ENCODE measurements at places on chromosomes 16 and 17.

DNA sequence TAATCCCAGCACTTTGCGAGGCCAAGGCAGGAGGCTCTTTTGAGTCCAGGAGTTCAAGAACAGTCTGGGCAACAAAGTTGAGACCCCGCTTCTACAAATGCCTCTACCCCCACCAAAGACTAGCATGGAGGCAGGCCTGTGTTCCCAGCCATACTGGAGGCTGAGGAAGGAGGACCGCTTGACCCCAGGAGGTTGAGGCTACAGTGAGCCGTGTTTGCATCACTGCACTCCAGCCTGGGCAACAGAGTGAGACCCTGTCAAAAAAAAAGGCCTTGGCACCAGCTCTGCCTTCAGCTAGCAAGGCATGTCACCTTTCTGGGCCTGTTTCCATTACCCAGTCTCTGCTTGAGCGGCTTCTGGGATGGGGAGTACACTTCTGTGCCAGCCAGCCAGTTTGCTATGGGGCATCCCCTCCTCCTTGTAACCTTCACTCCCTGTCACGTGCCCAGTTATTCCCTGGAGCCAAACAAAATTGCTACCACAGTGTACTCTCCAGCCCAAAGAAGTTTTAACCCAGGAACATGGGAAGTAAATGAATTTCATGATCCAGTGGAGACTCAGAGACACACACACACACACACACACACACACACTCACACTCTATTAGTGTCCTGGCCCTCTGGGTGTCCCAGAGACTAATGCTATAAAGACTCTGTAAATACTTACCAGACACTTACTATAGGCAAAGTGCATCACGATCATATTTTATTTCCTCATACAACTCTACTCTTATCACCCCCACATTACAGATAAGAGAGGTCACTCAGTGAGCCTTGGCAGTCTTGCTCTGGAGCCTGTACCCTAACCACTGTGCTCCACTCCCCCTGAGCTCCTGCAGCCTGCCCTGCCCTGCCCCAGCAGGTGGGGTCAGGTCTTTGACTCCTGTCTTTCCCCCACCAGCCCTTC, 2.5 kb downstream of the CISD3 start:
- no peak for DNase-seq

GRCh38 chr17:41787021-41787418, 509 bp upstream of the JUP start:
- no peak for DNase-seq

GRCh38 chr16:53546988-53547391, 44.0 kb upstream of the AKTIP start:
- DNase-seq, result no peak

- DNase-seq, result no peak
Observed at GRCh38 chr17:40265337-40265736, 22.3 kb upstream of the CDC6 start.

DNA sequence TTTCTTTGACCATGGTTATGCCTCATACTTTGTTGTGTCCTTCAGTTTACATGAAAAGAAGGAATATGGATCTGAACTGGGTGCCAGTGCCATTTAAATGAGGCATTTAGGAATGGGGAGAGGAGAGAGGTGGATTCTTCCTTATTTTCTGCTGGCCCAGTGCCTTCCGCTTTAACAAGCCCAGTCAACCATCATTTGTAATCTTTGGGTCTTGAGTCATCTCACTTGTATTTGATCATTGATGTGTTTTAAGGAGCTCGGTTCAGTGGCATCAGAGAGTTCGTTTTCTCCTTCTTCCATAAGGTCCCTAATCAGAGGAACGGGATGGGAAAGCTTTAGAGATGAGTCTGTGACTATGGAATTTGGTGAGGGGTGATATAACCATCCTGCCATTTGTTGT, 334.9 kb downstream of the WWOX start:
- no peak for DNase-seq
